Activated CD4-positive, alpha-beta T cell treated with anti-CD3 and anti-CD28 coated beads, Interleukin-2, amount 50 U/mL, for 4 hours (primary cell): ENCODE measurements at places on chromosomes 1 and 21.
A peak's percentile ranks its signal among the peaks of the same experiment; 100 is the strongest.

- no peak for DNase-seq
These were observed 62.3 kb upstream of the COL24A1 start for GRCh38 chr1:86218859-86219258.

DNA sequence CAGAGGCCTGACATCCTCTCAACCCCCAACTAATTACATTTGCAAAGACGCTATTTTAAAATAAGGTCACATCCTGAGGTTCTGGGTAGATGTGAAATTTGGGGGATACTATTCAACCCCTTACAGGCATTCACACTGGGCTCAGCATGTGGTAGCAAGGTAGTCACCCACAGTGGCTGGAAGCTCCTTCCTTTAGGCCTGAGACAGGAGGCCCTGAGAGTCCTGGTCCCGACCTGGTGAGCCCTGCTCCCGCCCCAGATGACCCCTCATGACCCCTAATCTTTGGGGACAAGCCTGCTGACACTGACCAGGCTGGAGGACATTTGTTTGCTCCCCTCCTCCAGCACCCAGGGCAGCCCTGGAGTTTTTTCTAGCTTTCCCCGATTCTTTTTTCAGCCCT is 225.9 kb downstream of the DYRK1A start:
- no peak for DNase-seq

GRCh38 chr1:4590756-4591155 is 63.7 kb upstream of the AJAP1 start:
- DNase-seq, result no peak

GRCh38 chr1:3159996-3160395 is 91.0 kb downstream of the PRDM16 start:
- no peak for DNase-seq

DNA sequence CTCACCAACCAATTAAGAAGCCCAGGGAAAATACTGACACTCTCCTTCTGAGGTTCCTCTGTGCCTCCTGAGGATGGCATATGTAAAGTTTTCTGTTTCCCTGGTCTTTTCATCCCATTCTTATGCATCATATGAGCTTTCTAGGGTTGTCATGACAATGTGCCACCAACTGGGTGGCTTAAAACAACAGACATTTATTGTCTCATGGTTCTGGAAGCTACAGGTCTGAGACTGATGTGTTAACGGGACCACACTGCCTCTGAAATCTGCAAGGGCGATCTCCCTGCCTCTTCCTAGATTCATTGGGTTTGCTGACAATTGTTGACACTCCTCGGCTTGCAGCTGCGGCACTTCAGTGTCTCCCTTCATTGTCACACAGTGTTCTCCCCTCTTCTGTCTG is 308.4 kb downstream of the RGS7 start:
- DNase-seq, result no peak

DNA sequence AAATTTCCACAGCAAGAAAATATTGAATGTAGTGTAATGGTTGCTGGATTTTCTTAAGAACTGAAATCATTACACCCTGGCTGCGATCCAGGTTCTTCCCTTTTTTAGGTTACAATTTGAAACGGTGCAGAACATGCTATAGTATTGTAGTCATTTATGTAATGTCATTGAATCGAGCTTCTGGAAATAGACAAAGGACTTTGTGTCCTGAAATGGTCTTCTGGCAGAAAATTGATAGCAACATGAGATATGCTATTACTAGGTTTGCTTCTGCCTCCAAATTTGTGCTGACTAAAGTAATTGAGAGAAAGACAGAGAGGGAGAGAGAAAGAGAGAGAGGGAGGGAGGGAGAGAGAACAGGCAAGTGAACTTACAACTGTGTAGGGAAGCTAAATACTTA is 146.2 kb upstream of the NFIA start:
- no peak for DNase-seq

DNA sequence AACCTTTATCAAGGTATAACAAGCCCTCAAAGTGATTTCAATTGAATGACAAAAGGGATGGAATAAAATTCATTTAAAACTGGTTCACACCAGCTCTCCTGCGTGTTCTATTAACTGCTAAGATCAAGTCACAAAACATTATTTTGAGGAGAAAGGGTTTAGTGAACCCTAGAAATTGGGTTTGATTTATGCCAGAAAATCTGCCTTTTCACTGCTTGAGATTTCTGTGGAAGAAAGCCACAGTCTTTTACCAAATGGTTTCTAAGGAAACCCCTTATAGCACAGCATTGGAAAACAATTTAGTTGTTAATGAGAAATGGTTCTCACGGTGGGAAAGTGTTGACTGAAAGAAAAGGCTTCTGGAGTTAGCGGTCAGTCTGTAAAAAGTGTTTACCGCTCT is 43.6 kb upstream of the DPH5 start:
- no peak for DNase-seq

GRCh38 chr1:192530254-192530653 is 45.3 kb upstream of the RGS1 start:
- no peak for DNase-seq

GRCh38 chr1:82160036-82160435 is 359.3 kb downstream of the ADGRL2 start:
- no peak for DNase-seq

DNA sequence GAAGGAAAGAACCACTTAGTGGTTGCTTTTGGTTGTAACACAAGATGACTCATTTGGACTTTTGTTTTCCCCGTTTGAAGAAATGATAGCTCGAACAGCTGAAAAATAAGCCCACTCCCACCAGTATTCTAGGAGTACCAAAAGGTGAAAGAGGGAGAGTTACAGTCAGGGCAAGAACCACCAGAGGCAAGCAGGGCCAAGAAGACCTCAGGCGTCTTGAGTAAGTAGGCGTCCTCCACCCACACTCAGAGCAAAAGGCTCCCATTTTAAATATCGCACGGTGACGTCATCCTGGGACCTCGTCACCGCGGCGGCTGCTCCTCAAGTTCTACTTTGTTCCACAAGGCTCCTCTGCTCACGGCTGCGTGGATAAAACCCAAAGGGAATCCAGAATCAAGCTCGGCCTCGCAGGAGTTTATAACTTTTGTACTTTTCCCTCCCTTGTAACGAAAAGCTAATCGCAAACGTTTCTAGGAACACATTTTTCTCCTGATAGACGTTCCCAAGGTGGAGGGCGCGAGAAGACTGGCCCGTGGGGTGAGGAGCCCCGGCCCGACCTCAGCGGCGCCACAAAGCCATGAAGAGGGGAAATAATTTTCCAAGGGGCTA is 1.2 kb downstream of the BTG3 start:
- DNase-seq, result peak; percentile 79

GRCh38 chr21:15329191-15329590 is 264.4 kb upstream of the NRIP1 start:
- DNase-seq, result no peak

DNA sequence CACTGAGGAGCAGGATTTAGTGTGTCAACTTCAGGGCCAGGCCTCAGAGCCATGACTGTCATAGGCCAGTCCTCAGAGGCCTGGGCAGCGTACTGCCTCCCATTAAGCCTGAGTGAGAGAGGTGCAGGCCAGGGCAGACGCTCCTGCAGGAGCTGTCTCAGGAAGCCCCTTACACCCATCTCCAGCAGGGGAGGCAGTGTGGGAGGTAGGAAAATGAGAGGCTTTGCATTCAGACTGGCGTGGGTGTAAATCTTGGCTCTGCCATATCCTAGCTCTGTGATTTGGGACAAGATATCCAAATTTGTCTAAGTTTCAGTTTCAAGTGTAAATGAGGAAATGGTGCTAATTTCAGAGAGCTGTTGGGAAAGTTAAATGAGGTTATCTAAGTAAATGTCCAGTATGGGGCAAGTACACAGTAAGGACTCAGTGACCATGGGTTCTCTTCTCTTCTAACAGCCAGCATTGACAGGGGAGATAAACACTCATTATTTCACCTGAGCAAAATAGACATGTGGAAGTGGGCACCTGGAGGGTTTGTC is 184.1 kb downstream of the ZSCAN20 start:
- DNase-seq, result no peak

- DNase-seq, result no peak
These were observed 143.0 kb downstream of the CNIH3 start for GRCh38 chr1:224759135-224759534.

DNA sequence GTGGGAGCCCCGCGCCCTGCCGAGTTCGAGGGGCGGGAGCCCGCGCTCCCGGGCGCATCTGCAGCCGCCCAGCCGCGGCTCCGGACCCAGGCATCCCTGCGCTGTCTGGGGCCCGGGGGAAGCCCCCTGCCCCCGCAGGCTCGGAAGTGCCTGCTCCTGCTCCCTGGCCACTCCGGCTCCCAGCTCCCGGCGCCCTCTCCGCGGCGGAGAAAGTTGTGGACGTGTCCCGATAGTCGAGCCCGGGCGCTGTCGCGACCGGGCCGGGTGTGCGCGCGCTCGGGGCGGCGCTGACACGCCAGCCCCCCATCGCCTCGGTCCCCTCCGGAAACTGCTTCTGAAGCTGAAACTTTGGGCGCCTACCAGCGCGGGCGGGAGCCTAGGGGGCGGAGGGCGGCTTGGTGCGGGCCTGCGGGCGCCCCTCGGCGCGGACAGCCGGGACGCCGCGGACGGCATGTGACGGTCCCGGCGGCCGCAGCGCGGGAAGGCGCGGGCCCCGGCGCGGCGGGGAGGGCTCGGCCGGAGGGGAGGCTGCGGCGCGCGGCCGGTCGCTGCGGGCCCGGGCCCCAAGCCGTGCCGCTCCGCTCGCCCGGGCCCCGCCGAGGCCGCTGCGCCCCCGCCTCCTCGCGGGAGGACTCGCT is 515 bp downstream of the MAN1C1 start:
- DNase-seq, result no peak

- DNase-seq, result no peak
These were observed 3.2 kb upstream of the ACTRT2 start for GRCh38 chr1:3018051-3018471.

DNA sequence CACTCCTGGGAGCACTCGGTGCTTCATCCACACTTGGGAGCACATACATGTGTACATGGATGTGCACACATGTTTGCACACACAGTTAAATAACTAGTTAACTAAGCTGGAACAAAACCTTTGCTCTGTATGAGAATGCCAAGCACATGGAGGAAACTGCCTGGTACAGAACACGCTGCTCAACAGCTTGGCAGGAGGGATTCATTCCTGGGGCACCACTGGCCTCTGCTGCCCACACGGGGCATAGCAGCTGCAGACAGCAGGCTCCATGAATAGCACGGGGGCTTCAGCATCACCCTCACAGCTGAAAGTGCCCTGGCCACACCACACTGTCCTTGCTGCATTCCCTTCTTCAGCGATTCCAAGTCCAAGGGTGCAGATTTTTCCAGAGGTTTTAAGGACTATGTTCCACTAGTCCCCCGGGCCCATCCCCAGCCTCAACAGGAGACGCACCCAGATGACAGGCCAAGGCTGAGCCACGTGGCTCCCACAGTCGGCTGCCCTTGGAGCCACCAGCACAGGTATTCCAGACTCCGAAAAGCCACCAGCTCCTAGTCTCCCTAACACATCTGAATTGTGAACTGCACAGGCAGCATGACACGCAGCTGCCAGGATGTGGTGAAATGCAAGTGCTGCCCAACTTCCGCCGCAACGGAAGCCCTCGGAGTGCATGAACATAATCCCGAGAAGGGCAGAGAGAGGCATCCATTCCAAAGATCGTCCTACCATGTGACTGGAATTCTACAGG is 16.9 kb downstream of the NPHP4 start:
- no peak for DNase-seq

GRCh38 chr1:243596431-243597062 is 253.5 kb downstream of the AKT3 start:
- DNase-seq, result no peak

DNA sequence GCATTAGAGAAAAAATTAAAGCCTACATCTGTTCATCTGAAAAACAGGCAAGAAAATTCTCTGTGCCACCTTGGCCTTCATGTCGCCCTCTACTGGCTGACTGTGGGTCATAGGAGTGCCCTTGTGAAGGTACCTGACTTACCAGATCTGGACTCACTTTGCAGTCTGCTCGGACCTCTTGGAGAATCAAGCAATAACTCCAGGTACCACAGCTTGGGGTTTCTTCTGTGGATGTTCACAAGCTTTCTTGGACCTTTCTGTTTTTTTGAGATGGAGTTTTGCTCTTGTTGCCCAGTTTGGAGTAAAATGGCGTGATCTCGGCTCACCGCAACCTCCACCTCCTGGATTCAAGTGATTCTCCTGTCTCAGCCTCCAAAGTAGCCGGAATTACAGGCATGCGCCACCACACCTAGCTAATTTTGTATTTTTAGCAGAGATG is 2.4 kb upstream of the PRAMEF18 start:
- peak; percentile 28 for DNase-seq

DNA sequence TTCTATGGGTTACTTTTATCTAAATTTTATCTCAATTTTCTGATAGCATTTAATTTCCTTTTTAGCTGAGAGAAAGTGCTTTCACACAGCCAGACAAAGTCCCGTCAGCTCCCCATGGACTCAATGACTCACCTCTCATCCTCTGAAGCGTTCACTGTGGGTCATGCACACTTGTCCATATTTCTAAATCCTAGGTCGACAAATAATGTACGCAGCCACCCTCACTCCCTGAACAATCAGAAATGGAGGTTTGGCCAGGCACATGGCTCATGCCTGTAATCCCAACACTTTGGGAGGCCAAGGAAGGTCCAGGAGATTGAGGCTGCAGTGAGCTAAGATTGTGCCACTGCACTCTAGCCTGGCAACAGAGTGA is 42.4 kb upstream of the COA6 start:
- no peak for DNase-seq

DNA sequence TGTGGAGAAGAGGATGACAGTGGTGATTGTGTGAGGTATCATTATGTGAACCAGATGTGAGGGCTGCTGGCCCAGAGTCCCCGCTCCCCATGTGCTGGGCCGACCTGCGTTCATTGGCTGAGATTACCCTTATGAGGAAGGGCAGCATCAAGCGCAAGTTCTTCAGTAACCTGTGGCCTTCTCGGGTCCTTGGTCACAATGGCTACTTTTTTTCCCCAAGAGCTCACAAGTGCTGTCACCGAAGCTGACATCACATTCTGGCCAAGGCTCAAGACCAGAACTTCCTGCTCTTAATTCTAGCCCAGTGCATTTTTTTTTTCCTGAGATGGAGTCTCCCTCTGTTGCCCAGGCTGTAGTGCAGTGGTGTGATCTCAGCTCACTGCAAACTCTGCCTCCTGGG is 262.9 kb downstream of the RHOU start:
- no peak for DNase-seq

DNA sequence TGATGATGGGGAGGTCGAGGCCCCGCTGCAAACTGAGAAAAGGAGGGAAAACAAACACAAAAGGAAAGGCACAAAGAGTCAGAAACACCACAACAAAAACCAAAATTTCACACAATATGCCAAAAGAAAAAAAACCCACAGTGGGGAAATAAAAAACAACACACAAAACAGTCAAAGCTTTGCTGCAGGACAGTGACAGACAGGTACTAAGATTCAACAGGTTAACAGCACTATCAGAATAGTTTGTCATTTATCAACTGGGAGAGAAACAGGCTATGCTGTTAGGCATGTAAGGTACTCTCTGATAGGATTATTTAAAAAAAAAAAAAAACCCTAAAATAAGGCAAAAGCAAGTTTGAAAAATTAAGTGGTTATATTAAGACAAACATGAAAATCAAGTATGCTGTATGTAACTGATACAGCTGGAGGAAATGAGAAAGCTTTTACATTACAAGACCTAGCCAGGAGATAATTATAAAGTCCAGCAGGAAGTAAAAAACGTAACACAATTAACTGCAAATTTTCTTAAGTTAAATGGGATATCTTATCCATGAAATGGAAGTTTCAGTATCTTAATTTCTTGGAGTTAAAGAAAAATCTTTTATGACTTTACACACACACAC is 179.0 kb downstream of the EIF4G3 start:
- no peak for DNase-seq
